Left ventricle myocardium superior (tissue), 1 donor: ENCODE measurements at places on chromosomes 5 and 9.

GRCh38 chr5:60382716-60383115, 317.2 kb downstream of the DEPDC1B start:
- no peak for DNase-seq

GRCh38 chr9:97575673-97576200, 57.4 kb downstream of the TSTD2 start:
- DNase-seq = no peak

- no peak for DNase-seq
These were observed 29.2 kb downstream of the DEPDC1B start for GRCh38 chr5:60670749-60671148.

GRCh38 chr5:51889703-51890102, 506.5 kb downstream of the ISL1 start:
- no peak for DNase-seq

DNA sequence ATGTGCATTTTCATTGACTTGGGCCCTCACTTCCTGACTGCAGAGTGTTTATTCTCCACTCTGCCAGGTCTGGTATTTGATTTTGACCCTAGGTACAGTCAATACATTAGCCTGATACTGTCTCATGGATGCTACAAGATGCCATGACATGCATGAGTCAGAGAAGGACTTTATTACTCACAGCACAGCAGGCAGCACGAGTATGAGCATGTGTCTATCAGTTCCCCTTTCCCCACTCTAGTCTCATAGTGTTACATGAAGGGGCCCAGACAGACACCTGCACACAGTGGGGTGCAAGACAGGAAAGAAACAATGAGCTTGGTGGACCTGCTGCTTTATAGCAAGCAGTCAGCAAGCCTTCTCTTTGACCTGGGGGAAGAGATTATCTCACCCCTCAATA, 19.6 kb downstream of the ITGA2 start:
- DNase-seq = no peak

DNA sequence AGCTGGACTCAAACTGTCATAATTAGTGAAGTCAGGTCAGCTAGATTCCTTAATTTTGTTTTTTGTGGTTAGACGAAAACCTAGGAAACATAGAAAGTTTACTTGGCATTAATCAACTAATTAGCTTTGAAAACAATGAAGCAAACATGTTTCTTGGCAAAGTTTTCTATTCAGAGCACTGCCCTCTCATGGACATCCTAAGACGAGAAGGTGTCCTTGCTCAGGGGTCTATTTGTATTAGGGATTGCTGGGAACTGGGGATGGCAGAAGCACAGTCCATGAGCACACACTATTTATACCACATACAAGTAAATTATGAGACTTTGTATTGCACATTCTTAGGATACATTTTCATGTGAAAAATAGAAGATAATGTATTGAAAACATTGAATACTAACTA, 49.7 kb downstream of the POC5 start:
- DNase-seq = no peak

DNA sequence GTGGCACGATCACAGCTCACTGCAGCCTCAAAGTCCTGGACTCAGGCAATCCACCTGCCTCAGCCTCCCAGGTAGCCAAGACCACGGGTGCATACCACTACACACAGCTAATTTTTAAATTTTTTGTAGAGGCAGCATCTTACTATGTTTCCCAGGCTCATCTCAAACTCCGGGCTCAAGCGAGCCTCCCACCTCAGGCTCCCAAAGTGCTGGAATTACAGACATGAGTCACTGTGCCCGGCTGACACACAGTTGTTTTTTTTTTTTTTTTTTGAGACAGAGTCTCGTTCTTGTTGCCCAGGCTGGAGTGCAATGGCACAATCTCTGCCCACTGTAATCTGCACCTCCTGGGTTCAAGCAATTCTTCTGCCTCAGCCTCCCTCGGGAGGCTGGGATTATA, 70.1 kb upstream of the CNOT6 start:
- no peak for DNase-seq

DNA sequence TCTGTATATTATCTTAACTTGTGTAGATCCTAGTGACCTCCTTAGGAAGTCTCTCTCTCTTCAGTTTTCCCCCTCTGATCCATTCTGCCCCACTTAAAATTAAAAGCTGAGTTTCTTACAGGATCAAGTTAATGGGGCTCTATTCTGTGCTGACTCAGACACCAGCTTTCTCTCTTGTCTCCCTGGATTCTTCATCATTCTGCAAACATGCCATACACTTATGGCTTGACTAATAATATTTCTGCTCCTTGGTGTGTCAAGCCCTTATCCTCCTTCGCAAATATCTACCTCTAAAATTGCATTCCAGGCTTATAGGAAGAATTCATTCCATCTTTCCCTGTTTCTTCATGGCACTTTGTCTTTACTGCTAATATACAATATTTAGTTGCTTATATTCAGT, 18.1 kb downstream of the LRRC70 start:
- no peak for DNase-seq

DNA sequence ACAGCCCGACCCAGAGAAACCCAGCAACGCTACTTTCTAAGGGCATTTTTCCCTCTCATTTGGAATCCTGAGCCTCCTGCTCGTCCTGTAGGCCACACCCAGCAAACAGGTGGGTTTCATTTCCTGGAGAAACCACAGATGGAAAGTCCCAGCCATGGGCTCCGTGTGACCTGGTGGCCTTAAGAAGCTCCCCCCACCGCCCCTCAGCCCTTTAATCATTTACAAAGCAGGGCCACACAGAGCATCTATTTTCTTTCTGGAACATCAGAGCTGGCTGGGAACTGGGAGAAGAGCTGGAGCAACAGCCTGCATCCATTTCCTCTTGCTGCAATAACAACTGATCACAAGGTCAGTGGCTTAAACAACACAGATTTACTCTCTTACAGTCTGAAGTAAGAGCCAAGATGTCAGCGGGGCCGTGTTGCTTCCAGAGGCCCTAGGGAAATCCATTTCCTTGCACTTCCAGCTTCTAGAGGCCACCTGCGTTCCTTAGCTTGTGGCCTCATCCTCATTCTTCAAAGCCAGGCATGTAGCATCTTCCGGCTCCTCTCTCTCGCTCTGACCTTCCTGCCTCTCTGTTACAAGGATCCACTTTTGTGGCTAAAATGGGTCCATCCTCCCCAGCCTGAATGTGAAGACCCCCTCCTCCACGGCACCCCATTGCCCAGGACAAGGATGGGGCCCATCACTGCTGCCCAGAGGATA, 40.5 kb downstream of the C9orf50 start:
- no peak for DNase-seq

DNA sequence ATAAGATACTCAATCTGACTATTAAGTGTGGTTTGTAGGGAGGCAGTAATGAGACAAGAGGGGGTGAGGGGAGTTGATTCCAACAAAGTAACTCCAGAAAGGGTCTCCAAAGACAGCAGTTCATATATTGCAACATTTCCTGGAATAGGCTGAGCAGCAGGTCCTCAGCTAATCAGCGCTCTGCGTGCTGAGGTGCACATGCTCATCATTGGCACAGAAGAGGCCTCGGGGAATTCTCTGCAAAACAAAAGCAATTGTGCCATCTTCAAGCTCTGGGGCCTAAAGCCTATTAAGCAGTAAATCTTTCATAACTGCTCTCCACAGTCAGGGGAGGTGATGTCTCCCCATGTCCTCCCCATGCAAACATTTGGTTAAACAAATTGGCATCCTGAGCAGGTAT, 357.3 kb downstream of the SPOCK1 start:
- DNase-seq = no peak

- DNase-seq = no peak
These were observed 20.4 kb upstream of the RFK start for GRCh38 chr9:76414661-76415060.

DNA sequence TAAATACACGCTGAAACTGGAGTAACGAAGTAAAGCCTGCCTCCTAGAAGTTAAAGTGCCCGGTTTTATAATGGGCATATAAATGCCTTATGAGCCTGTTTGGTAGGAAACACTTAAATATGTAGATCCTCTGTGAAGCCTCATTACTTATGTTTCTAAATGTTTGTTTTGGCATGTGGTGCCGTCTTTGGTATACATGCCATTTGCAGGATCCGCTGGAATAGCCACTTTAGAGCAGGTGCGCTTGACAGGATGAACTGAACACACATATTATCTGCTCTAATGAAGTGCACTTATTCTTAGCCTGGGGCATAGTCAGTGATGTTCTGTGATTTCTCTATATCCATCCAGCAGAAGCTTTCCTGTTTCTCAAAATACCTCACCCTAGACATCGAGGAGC, 778.1 kb upstream of the WWC1 start:
- no peak for DNase-seq

DNA sequence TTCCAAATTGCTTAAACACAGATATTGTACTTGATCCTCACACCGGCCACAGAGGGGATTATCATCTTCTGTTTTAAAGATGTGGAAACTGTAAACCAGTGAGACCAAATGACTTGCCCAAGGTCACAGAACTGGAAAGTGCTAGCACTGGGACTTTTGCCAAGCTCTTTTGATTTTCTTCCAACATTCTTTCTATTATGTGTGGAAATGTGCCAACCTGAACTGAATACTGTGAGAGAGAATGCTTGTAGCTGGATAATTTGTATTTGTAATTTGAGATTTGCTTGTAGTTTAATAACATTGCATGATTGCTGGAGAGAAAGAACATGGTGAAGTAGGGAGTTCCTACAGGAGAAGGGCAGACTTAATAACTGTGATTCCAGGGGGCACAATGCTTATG, 977.9 kb upstream of the NUDT12 start:
- no peak for DNase-seq

GRCh38 chr9:82538634-82539033, 524.3 kb downstream of the RASEF start:
- DNase-seq = no peak

DNA sequence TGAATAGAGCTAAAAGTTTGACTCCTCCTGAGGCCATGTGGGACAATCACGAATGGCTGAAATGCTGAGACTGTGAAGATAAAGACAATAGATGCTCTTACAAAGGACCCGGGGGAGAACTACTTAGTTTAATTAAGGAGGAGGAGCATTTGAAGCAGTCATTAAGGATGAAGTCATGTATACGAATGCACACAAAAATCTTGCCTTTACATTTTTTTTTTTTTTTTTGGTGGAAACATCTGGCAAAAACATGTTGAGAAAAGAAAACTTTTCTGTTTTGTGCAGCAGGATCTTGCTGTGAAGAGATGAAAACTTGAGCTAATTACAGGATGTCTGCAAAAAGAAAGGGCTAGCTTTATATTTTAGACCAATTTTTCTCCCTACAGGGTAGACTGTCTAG, 42.3 kb upstream of the NR3C1 start:
- no peak for DNase-seq

DNA sequence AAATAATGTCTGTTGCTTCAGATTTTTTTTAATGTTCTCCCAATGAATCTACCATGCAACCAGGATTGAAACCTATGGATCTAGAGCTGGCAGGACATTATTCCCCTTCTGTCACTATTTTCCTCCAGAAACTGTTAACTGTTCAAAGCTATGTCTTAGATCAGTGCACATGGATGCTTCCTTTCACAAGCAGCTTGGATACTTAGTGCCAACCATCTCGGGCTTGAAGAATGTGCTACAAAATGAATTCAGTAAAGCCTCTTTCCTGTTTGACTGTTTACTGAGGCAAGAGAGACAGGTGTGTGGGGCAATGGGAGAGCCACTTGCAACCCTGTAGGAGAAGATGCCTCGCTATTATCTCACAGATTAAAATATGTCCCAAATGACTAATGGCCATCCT, 774.8 kb downstream of the KCTD16 start:
- no peak for DNase-seq

DNA sequence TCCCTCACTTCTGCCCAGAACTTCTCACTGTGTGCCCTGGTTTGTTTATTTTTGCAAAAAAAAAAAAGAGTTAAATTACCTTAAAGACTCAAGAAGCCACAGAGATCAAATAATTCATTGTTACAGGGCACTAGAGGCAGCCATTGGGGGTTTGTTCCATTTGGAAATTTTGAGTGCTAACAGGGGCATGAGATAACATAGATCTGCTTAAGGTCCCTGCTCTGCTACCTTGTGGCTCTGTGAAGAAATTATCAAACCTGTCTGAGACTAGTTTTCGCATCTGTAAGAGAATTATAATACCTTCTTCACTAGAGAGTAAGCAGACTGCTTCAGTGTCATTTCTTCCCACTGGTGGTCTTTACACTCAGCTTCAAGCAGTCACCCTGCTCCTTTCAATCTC, 394 bp downstream of the TLR4 start:
- no peak for DNase-seq

DNA sequence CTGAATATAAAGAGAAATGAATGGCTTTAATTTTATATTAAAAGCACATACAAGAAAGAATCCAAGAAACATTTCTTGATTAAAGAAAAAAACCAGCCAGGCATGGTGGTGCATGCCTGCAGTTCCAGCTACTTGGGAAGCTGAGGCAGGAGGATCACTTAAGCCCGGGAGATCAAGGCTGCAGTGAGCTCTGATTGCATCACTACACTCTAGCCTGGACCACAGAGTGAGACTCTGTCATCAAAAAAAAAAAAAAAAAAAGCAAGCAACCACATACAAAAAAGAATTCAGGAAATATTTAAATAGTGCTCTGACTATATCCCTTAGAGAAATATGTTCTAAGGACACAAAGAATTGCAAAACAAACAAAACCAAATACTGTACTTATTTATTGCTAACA, 2.5 kb upstream of the PLAC8L1 start:
- DNase-seq = no peak

DNA sequence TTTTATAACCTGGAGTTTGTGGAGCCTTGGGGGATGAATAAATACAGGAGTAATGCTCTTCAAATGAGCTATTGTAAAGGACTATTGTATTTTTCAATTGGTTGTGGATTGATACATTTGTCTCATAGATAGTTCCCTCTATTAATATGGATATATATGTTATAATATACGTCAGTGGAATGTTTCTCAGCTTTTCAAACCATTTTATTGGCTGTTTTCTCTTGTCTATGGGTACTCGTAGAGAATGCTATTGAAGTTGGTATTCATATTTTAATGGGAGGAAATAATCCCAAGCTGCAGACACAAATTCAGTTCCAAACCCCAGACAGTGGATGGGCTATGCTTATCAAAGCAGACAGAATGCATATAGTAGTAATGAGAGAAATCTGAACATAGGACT, 181.8 kb upstream of the DAB2 start:
- no peak for DNase-seq

DNA sequence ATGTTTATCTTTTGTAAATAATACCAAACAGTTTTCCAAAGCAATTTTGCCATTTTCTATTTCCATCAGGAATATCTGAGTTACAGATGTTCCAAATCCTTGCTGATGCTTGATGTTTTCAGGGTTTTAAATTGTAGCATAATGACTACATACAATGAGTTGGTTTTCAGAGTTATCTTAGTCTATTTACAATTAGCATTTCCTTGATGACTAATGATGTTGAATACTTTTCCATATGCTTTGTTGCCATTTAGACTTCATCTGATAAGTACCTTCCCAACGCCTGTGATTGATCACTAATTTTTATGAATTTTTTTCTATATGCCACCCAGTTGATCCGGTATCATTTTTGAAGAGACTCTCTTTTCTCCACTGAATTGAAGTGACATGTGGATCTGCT, 102.3 kb downstream of the SLC25A46 start:
- DNase-seq = no peak

GRCh38 chr5:39578887-39579497, 154.2 kb upstream of the DAB2 start:
- no peak for DNase-seq
